ENCODE measurements at places on chromosomes 11 and 22.

DNA sequence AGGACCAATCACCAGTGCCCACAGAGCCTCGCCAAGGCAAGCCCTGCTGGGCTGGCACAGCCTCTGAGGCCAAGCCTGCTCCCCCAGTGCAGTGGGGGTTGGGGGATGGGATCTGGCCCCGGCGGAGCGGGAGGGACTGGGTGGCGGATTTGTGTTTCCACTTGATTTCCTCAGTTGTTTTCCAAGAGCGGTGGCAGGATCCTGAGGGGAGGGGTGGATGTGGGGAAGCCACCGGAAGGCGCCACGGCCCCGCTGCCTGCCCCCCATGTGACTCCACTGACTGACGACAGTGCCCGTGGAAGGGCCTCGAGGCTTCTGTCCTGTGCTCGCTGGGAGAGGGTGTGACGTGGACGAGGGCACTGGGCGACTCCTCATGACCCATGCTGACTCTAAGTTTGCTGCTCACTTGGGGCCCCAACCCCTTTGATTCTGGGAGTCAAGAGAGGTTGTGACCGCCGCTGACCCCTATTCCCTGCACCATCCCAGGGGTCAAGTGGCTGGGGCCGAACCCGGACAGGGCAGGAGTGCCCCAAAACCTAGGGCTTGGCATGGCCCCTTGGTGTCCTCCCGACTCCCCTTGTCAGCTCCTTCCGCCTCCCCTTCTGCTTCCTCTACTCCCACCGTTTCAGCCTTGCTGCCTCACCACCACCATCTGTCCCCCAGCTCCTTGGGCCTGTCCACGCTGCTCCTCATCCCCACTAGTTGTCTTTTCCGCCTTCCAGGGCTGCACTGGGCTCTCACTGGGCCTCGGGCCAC is 23.5 kb upstream of the PICK1 start:
- no peak for DNase-seq

DNA sequence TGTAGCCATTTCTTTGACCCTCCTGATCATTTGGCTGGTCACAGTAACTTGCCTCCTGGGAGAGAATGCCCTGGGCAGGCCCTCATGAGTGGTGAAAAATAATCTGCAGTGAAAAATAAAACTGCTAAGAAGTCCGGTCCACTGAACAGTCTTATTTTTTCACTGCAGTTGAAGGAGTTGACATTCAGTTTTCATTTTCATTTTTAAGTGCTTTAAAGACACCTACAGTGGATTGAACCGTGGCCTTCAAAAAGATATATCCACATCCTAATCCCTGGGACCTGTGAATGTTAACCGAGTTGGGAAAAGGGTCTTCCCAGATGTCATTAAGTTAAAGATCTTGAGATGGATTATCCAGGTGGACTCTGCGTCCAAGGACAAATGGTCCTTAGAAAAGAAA is 153.6 kb upstream of the GRK3 start:
- no peak for DNase-seq

DNA sequence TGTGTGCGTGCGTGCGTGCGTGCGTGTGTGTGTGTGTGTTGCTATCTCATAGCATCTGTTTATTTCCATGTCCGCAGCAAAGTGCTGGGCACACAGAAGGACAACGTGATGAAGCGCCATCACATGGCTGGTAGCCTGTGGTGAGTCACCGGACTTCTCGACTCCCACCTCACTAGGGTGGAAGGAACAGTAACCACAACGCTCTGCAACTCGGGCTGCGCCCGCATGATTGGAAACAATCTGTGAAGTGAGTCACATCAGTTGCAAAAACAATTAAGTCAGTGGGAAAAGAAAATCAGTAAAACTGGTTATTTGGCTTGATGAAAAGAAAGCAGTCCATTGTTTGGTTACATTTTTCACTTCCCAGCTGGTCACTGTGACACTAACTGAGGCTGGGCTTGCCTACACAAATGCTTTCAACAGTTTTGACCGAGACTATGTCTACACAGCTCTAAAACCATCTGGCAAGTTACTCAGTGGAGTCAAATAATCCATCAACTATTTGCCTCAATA is 437.3 kb upstream of the CADM1 start:
- peak; percentile 93 for DNase-seq

- peak; percentile 72 for DNase-seq
Observed at GRCh38 chr11:76621868-76622267, 48.7 kb downstream of the LRRC32 start.

GRCh38 chr11:125233116-125233515 is 68.6 kb downstream of the PKNOX2 start:
- no peak for DNase-seq

DNA sequence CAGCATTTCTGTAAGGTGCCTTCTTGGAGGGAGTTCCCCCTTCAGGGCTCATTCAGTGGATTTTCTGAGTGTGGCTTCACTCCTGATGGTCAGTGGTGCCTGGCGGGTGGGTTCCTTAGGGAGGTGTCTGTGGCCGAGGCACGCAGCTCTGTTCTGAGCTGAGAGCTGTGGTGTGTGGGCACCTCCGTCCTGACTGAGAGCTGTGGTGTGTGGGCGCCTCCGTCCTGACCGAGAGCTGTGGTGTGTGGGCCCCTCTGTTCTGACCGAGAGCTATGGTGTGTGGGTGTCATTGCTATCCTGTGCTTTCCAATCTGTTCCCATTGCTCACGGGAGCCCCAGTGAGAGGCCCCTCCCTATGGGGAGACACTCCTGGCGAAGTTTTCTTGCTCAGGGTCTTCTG is 39.8 kb downstream of the MUC6 start:
- DNase-seq, result no peak

- peak; percentile 76 for DNase-seq
Observed at GRCh38 chr22:31192513-31192912, 19.6 kb upstream of the LIMK2 start.

DNA sequence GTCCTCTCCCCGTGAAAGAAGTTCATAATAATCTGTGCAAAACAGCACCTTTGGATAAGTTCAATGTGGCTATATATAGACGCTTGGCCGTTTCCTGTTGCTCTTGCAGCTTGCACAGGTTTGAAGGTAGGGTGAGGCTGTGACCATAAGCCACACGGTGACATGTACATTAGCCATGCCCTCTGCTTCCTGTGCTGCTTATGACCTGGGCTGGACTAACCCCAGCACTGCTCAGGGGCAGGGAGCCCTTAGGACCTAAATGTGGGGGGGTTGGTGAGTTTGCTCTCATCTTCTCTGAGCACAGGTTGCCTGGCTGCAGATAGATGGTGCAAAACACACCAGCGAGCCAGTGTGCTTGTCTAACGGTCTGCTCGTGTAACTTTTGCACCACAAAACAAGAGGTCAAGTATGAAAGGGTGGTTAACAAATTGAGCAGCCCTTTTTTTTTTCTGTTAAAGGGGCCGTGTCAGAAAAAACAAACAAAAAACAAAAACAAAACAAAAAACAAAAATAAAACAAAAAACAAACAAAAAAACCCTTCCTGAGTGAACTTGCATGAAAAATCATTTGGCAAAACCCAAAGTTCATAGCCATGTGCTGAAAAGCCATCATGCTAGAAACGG is 37.3 kb downstream of the FLI1 start:
- DNase-seq, result no peak

- no peak for DNase-seq
Observed at GRCh38 chr11:120780239-120780638, 243.7 kb upstream of the TBCEL start.

GRCh38 chr11:47408598-47409439 is 429 bp downstream of the SLC39A13 start:
- peak; percentile 79 for DNase-seq

DNA sequence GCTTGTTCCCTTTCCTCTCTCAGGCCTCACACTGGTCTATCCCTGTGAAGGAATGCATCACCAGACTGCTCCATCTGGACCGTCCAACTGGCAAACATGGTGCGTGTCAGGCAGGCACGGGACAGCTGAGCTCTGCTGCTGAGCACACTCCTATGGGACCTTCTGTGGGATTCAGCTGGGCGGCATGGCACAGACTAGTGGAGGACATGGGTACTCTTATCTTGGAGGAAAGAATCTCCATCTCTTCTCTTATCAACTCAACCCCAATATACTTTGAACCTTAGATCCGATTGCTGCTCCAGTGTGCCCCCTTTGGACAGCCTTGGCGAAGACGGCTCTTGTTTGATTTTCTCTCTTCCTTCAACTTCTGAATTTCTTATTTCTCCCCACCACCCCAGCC is 593.6 kb downstream of the ETS1 start:
- DNase-seq, result no peak

GRCh38 chr22:45435544-45436139 is 22.1 kb downstream of the RIBC2 start:
- peak; percentile 88 for DNase-seq

DNA sequence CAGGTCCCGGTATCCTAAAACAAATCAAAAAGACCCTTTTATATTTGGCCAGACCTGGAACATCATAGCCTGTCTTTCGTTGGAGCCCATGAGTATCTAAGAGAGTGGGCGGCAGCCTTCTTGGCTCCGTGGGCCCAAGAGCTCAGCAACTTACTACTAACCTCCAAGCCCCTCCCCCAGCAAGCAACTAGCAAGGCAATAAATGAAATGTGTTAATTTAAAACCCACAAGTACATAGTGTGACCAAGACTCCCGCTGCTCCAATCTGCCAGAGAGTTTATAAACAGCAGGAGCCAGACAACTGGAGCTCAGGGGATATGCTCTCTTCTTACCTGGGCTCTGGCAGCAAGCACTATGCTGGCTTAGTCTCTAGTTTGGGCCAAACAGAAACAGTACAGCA is 40.8 kb upstream of the CYP2D6 start:
- DNase-seq, result no peak

- DNase-seq, result no peak
Observed at GRCh38 chr11:99683933-99684332, 663.2 kb downstream of the CNTN5 start.

GRCh38 chr11:2981130-2981529 is 11.0 kb downstream of the NAP1L4 start:
- DNase-seq, result no peak

DNA sequence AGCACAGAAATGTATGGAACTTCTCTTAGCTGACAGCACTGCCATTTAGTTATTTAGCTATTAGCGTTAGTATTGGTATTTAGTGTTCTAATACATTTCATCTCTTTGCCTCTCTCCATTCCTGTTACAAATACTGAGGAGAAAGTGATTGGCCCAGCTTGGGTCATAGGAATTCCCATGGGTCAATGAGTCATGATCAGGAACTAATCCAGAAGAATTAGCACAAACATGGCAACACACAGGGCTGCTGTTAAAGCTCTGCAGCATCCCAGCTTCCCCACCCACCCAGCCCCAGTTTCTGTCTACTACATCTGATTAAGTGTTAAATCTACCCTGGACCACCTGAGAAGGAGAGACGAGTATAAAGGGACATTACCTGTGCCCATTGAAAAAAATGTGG is 36.1 kb downstream of the PDGFD start:
- DNase-seq, result peak; percentile 76

DNA sequence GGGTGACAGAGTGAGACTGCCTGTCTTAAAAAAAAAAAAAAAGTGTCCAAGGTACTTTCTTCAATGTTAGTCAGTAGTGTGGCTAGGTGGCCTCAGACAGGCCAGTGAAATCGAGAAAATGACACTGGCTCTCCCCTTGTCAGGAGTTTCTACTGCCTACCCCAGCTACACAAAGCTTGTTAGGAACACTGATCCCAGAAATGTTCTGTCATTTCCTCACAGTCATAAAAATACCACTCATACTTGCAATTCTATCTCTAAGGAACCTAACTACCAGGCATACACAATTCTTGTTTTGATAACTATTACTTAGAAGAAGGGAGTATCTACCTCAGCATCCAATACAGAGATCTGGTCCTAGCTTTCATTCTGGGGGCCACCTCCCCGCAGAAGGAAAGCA is 31.3 kb downstream of the ATP6V1E1 start:
- peak; percentile 17 for DNase-seq

- no peak for DNase-seq
Observed at GRCh38 chr11:33774736-33775466, 581 bp upstream of the FBXO3 start.

- DNase-seq, result no peak
Observed at GRCh38 chr11:4183410-4184057, 88.9 kb downstream of the RRM1 start.

DNA sequence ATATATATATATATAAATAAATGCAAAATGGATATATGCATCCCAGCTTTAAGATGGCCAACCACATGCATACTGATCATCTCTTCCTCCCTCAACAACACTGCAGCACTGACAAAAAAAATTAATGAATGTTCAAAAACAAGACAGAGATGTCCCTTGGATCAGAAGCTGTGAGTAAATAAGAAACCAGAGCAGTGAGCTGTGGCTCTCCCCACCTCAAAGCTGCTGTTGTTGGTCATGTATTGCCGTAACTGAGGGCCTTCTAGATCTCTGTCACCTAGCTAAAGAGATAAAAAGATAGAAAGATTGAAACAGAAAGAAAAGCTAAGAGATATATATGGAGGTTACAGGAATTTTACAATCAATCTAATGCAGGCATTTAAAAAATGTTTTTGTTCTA is 15.5 kb upstream of the TMEM135 start:
- no peak for DNase-seq

- DNase-seq, result no peak
Observed at GRCh38 chr22:27984001-27984695, 65.1 kb upstream of the PITPNB start.

GRCh38 chr11:10727146-10727851 is 23.7 kb upstream of the CTR9 start:
- peak; percentile 71 for DNase-seq

DNA sequence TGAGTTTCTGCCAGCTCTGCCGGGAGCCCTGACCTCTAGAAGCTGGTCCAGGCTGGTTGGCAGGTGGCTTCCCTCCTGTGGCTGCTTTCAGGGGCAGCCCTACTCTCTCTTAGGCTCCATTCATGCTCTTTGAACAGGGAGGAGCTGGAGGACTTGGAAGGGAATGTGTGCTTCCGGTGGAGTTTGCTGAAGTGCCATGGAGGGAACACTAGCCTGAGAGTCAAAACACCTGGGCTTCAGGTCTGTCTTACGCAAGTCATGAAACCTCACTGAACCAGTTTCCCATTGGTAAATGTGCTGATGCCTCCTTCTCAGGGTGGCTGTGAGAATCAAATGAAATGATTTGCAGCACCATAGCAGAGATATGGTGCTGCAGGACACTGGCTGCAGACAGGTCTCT is 224.5 kb downstream of the KIRREL3 start:
- no peak for DNase-seq

DNA sequence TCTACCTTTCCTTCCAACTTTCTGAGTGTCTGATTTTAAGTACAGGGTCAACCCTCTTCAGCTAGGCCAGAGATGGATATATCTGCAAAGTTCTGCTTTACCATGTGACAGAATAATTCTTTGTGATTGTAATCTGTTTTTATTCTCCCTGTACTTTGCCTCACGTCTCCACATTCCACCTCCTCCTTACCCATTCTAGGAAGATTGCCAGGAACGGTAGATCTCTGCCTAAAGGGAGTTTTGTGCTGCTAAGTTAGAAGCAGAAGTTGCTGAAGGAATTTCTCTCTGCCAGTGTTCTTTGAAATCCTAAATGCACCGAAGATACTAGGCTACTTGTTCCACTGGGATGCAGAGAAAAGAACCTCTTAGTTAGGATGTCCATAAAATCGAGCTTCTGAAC is 20.7 kb upstream of the FAM181B start:
- DNase-seq, result no peak
